ENCODE measurements at places on chromosomes 13 and 19.

- no peak for DNase-seq
These were observed 48.4 kb upstream of the EBPL start for GRCh38 chr13:49739498-49740187.

DNA sequence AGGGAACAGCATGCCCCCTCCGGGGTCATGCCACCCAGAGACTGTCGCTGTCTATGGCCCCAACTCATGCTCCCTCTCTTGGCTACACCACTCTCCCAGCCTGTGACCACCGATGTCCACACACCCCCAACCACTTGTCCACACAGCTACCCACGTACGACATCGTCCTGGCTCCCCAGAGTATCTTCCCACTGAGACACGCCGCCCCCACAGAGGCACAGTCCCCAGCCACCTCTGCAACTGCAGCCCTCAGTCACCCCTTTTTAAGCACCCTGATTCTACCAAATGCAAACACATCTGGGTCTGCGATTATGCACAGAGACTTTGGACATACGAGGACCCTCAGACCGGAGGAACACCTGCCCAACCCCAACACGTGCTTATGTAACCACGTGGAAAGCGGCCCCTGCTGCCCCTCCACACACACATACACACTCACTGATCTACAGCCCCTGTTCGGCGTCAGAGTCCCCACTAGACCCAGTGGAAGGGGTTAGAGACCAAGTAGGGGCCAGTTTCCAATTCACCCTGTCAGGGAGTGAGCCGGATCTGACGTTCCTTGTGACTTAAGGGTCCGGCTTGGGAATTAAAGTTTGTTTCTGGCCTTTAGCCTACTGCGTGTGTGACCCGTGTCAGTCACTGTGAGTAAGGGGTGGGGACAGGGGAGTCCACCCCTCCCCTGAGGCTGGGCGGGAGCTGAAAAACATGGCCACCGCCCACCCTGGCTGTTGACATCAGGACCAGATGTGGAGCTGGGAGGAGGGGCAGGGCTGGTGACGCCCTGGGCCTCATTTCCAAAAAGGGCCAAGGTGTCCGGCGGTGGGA is 11.9 kb upstream of the AXL start:
- DNase-seq = no peak

DNA sequence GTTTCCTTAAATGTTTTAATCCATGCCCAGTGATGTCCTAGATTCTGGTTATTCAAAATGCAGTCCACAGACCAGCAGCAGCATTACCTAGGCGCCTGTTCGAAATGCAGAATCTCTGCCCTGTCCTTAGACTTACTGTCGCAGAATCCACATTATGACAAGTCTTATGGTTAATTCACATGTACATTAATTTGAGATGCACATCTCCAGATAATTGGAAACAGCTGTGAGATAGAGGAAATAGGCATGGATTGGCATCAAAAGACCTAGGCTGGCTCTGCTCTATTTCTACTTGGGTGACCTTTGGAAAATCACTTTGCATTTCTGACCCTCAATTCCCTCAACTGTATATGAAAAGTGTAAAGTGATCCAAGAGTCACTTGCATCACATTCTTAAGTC is 700.7 kb downstream of the DIAPH3 start:
- no peak for DNase-seq

DNA sequence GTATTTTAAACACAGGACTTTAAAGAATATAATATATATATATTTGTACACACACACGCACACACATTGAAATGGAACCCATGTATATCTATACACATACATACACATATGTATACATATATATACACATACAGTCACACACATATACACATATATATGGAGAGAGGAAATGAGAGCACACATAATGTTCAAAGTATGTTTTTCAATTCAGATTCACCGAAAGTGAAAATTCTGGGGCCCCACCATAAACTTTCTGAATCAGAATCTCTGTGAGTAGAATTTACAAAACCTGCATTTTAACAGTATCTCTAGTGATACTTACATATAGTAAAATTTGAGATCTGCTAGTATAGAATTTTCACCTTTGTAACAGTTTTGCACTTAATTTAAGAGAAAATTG is 60.4 kb upstream of the OBI1 start:
- DNase-seq = no peak

- DNase-seq = no peak
These were observed 1031.0 kb upstream of the PCDH9 start for GRCh38 chr13:68261105-68261504.
